Bronchial epithelial cell (primary cell): ENCODE measurements at places on chromosomes 2 and 18.

GRCh38 chr18:4119813-4120212, 335.3 kb downstream of the DLGAP1 start:
- no peak for DNase-seq

DNA sequence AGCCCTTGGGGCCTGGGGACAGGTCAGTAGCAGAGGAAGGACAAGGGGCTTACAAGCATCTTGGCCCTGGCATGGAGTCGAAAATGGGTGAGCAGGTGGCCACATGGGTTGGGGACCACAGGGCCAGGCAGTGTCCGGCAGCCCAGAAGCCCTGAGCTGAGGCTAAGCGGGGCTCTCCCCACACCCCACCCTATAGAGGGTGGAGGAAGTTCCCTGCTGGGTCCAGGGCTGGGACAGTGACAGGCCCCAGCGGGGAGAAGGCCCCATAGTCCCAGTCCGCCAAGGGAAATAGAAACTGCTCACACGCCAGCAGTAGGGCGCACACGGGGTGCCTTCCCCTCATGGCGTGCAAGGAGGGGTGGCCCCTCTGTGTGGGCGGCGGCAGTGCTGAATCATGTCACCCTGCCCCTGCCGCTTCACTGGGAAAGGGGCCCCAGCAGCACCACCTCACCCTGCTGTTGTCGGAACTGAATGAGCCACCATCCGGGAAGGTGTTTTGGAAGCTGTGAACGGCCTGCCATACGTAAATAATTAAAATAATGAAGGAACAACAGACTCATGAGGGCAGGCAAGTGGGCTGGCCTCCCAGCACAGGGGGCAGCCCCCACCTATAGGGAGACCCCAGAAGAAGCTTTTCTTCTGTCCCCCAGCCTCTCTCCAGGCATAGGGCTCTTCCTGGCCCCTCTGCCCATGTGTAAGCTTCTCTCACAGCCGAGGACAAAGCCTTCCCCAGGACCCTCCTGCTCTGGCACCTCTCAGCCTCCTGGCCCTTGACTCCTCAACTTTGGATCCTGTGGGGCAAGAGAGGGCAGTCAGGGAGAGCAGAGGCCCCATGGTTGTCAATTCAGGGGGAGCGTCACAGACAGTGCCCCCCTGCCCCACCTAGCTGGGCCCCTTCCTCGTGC, 12.7 kb upstream of the DUSP2 start:
- no peak for DNase-seq

DNA sequence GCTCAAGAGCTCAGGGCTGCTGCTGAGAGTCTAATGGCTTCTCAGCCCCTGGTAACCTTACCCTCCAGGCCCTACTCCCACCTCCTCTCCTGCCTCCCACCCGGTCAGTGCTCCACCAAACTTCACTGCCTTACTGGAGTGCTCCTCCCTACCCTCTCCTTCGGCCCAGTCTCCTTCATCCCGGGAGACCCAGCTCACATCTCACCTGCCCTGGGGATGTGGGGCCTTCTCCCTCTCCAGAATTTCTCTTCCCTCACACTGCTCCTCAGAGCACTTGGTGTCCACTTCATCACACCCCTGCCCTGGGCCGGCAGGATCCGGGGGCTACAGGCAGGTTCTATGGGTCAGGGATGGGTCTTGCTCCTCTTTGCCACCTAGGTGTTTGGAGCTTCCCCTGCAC, 21.6 kb downstream of the PTPN18 start:
- no peak for DNase-seq

DNA sequence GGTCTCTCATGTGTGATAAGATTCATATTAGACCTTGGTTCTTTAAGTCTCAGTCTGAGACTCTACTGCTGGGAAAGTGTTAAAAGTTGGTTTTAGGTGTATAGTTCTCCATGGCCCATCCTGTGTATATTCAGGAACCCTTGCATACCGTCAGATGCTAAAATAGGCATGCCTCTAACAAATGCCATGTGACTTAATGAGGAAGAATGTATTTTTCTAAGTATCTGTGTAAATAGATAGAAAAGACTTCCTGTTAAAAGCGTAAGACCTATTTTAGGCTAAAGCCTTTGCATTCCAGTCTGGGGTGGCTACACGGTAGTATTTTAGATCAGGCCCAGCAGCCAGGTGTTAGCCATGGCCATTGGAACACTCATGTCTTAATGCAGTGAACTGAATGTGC, 73.3 kb downstream of the RHBDD1 start:
- no peak for DNase-seq

- no peak for DNase-seq
These were observed 26.9 kb upstream of the GLS start for GRCh38 chr2:190853531-190854383.

- DNase-seq = no peak
These were observed 35.7 kb upstream of the SLC8A1 start for GRCh38 chr2:40487602-40488001.

GRCh38 chr2:225788571-225789094, 389.1 kb downstream of the NYAP2 start:
- DNase-seq = no peak

GRCh38 chr2:22329211-22330154, 1055.5 kb upstream of the KLHL29 start:
- no peak for DNase-seq

- DNase-seq = no peak
These were observed 48.2 kb downstream of the CABYR start for GRCh38 chr18:24187049-24187448.

- DNase-seq = peak; percentile 29
These were observed 14.8 kb downstream of the SP110 start for GRCh38 chr2:230205034-230205433.

DNA sequence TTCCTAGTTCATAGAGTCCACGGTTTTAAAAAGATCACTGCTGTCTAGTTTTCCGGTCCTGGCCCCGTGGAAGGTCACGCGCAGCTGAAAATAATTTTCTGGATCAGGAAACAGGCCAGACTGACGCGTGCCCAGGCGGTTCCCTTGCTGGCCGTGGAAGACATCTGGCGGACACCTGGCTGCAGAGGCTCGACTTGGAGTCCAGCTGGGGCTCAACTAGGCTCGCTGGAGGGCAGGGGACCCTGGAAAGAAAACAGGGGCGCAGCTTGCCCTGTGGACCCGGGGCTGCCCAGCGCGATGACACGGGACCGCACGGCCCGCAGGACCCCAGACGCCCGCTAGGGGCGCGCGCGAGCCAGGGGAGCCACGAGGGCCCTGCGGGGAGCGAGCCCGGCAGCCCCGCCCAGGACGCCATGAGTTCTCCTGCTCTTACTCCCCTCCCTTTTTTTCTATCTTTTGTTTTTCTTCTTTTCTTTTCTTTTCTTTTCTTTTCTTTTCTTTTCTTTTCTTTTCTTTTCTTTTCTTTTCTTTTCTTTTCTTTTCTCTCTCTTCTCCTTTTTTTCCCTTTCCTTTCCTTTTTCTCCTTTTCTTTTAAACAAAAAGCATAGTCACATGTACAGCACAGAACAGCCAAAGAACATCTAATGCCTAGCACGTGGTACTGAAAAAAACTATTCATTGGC, 43.2 kb upstream of the UBE2F start:
- DNase-seq = no peak

- no peak for DNase-seq
These were observed 121.9 kb upstream of the SETBP1 start for GRCh38 chr18:44558767-44559166.

DNA sequence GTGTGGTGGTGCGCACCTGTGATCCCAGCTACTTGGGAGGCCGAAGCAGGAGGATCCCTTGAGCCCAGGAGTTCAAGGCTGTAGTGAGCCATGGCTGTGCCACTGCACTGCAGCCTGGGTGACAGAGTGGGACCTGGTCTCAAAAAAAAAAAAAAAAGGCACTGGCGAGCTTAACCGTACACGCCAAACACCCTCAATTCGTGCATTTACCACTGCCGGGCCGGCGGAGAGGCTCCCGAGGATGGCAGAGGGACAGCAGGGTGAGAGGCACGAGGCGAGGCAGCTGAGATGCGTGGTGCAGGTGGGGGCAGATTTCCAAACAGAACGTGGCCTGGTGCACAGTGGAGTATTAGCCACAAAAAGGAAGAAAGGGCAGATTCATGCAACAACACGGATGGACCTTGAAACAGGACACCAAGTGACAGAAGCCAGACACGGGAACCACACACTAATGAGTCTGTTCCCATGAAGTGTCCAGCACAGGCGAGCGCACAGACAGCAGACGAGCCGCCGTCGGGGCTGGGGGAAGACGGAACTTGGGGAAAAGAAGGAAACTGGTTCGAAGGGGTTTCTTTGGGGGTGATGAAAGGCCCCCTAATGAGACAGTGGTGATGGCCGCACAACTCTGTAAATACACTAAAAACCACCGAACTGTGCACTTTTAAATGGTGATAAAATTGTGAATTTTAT, 27.4 kb downstream of the SLC66A2 start:
- no peak for DNase-seq

DNA sequence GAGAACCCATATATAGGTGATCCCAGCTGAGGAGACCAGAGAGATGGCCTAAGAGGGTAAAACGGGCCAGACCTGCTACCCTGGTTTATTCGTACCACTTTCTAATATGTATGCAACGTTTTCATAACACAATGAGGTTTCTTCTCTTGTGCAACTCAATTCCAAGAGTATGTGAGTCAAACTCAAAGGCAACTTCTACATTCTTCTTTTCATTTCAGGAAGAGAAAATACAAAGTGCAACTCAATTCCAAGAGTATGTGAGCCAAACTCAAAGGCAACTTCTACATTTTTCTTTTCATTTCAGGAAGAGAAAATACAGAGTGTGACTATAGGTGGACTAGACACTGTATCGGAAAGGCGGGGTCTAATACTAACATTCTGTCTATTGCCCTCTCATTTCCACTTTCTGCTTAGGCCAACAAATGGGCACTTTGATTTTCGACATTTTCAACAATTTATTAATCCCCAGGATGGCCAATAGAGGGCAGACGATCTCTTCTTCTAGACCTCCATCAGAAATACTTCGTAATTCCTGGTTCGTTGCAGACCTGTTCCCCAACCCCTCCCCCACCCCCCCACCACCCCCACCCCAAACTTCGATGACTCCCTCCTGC, 3.7 kb upstream of the CRIM1 start:
- peak; percentile 59 for DNase-seq

DNA sequence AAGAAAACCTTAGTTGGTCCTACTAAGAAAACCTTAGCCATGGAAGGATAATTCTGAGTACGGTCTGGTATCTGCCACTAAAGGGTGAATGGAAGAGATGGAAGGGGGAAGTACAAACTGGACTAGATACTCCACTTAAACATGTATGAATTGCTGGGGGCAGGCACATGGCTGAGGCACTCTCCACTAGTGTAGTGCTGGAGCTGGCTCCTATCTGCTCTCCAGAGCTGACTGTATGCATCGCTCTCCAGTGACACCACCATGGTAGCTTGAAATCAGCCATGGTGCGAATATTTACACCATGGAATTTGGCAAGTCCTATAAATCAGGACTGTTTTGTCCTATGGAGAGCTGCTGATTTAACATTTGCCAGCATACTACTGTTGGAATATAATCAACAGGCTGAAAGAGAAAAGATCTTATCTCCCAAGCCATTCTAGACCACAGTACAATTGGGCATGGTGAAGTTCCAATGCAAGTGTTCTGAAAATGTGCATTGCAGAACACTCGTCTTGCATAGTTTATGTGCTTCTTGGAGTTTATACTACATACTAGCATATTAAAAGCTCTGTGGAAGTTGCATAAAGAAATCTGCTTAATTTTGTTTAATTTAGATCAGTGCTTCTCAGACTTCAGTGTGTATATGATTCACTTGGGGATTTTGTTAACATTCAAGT, 277.4 kb downstream of the TDRD15 start:
- DNase-seq = no peak

- no peak for DNase-seq
These were observed 45.5 kb upstream of the NAB1 start for GRCh38 chr2:190603374-190603773.

DNA sequence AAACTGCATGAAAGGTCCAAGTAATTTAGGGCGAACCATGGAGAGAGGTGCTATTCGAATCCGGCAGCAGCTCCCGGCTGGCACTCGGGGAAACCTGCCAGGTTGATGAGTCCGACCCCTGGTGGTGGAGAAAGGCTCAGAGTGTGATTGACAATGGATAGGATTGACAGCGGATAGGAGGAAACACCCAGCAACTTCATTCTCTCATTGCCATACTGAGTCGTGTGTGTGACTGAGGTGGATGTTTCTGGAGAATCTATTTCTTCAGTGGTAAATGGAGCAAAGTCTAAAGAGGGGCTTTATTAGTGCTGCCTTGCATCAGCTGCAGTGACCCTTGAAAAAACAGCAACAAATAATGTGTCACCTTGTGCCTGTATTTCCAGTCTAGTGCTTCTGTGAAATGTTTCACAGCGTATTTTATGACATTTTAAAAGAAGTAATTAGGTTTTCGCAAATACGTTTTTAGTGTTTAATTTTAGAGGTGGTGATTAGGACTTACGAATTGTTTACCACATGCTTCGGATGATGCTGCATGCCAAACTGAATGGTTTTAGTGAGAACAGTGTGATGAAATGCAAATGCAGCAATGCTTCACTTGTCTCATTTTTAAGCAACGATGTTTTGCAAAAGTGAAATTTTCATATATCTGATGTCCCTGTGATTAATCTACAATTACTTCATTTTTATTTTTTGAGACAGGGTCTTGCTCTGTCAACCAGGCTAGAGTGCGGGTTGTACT, 102.0 kb downstream of the DCDC2C start:
- DNase-seq = no peak

GRCh38 chr2:85861650-85862049, 27.1 kb downstream of the ST3GAL5 start:
- DNase-seq = no peak

DNA sequence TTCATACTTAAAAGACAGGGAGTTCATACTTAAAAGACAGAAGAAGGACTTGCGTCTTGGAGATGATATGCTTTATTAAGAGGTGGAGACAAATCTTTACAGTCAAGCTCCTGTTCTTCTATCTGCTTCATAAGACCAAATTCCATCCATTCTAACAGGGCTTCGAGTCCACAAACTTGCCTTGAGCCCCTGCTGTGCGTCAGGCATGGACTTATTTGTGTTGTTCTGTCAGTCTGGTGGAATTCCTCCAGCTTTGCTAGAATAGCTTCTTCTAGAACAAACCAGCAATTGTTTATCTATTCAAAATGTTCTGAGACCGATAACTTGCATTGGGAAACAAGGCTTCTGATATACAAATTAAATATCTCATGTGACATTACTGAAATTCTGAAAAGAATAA, 73.9 kb upstream of the SOX11 start:
- DNase-seq = no peak

GRCh38 chr18:40179729-40180461, 1775.1 kb upstream of the PIK3C3 start:
- no peak for DNase-seq

DNA sequence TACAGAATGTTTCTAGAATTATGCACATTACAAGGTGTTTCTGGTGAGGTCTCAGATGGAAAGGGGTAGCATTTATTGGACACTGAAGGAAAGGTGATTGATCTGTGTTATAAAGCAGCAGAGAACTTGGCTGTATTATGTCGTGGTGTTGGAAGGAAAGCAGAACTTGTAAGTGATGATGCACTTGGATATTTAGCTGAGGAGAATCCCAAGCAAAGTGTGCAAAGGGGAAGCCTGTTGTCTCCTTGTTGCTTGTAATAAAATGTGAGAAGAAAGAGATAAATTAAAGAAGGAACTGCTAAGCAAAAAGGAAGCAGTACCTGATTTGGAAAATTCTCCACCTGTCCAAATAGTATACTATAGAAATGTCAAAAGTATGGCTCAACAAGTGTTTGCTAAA, 12.2 kb upstream of the SCYGR5 start:
- no peak for DNase-seq

GRCh38 chr18:2883076-2883735, 36.4 kb downstream of the EMILIN2 start:
- DNase-seq = no peak

- peak; percentile 66 for DNase-seq
These were observed 118.1 kb upstream of the EPAS1 start for GRCh38 chr2:46179037-46179621.

GRCh38 chr2:48439102-48439501, 90.9 kb upstream of the STON1 start:
- DNase-seq = no peak
